Femur (tissue), 1 donor: ENCODE measurements at places on chromosomes 11 and 22.
A peak's percentile ranks its signal among the peaks of the same experiment; 100 is the strongest.

DNA sequence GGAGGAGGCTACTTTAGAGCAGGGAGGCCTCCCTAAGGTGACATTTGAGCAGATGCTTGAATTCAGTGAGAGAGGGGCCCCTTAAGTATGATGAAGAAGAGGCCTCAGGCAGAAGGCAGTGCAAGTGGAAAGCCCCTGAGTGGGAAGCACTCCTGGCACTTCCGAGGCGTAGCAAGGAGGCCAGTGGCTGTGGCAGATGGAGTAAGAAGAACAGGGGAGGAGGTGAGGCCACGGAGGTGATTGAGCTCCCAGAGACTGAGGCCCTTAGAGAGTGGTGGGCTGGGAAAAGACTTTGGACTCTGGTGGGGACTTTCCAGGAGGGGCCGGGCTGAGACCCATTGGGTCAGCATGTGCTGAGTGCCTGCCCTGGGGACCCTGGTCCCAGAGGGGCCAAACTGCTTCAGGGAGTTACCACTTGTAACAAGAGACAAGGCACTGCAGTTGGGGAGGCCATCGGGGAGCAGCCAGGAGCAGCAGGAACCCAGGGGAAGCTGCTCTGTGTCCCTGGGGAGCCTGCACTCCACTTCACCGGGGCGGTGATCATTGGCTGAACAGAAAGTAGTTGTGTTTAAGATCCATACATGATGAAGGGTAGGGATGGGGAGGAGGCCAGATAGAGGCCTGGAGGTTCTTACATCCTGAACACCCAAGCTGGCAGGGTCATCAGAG is 2.5 kb upstream of the CENPM start:
- no peak for DNase-seq

- no peak for DNase-seq
Observed at GRCh38 chr11:44977493-44977984, 26.9 kb upstream of the TP53I11 start.

- DNase-seq: no peak
Observed at GRCh38 chr22:23884140-23884539, 10.0 kb upstream of the MIF start.

DNA sequence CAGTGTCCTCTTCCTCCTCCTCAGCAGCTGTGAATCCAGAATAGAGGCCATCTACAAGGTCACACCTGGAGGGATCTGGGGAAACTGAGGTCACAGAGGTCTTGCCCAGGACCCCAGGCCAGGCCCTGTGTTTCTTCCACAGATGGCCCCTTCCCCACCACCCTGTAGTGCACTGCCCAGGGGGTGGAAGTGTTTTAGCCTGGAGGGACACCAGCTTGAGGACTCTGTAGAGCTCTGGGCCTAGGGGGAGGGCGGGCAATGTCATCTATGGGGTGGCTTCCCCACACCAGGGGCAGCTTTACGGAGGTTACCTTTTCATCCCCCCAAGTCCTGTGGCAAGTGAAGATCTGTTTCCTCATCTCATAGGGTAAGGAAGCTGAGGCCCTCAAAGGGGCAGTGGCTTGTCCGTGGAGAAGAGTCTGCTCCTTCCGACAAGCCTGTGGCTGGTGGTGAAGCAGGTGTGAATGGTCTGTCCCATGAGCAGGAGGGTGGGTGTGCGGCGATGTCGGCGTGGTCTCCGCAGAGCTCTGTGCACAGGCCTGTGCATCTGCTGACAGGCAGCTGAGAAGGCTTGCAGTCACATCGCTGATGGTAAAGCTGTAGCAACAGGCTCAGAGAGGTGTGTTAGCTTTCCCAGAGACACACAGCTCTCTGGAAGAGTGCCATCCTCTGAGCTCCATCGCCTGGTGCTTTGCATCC is 74.1 kb upstream of the WNT7B start:
- peak; percentile 15 for DNase-seq

DNA sequence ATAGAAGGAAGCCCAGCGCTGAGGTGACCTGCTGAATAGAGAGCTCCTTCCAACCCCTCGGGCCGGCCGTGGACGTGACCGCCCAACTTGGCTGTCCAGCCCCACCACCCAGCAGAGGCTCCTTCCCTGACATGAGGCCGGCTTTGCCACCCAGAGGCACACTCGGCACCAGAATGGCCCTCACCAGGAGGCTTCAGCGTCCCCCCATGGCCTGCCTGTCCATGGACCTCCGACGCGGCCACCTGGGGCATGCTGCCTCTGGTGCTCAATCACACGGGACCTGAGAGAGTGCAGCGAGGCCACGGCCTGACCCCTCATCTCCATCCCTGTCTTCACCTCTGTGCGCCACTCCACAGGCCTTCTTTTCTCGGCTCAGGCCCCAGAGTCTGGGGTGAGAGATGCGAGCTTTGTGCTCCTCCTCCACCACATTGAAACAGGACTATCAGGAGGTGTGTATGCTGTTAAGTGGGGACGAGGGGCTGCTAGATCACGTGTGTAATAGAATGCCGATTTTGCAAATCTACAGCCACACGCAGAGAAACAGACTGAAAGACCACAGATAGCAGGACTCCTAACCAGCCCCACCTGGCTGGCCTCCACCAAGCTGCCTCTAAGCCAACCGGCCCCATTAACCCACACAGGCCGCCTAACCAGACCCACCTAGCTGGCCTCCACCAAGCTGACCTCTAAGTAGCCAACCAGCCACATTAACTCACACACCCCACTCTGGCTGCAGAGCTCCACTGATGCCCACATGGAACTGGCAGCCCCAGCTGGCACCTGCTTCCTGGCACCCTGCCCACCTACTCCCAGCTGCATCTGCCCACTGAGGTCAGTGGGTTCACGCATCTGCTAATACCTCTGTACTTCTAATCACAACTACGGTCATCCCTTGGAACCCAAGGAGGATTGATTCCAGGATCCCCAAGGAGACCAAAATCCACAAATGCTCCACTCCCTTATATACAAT is 20.7 kb downstream of the LINC01488 start:
- no peak for DNase-seq

DNA sequence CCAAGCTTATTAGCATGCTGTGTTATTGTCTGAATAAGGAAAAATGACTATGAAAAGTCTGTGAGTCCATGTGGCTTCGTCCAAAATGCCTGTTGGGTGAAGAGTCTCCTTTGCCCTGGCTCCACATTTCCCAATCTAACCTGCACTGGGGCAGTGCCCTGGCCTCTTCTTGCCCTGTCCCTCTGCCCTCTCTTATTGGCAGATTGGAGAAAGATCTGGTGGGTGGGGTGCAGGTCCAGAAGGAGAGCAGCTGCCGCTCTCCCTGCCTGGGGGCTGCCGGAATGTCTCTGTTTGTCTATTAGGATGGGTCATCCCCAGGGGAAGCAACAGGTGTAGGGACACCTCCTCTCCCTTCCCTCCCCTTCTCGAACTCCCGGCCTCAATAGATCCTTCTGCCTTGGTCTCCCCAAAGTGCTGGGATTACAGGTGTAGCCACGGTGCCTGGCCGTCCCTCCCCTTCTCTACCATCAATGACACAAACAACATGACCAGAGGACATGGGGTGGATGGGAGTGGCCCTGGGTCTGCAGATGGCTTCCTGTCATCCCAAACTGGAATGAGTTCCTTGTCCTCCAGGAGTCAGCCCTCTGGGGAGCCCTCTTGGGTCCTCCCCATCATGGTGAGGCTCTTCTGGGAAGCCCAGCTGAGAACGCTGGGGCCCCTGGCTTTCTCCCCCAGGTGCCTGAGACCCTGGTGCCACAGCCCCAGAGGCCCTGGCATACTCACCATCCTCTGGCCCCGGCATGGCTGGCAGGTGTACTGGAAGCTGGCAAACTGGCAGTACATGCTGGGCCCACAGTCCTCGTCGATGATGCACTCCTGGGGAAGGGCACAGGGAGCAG is 40.5 kb downstream of the DKK3 start:
- no peak for DNase-seq

DNA sequence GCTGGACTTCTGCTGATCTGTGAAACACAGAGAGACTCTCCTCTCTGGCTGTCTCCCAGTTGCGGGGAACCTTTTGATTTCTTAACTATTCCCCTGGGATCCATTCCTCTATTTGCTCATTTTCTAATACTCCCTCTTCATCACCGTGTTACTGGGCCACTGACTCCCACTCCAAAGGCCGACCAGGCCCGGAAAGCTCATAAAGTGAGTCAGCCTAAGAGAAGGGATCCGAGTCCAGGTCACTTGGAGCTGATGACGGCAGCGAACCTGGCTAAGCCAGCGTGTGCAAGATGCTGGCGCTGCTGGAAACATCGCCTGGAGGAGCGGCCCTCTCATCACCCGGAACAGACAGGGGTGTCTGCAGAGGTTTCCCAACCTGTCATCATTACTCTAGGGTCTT is 112.8 kb downstream of the FBXO7 start:
- no peak for DNase-seq

DNA sequence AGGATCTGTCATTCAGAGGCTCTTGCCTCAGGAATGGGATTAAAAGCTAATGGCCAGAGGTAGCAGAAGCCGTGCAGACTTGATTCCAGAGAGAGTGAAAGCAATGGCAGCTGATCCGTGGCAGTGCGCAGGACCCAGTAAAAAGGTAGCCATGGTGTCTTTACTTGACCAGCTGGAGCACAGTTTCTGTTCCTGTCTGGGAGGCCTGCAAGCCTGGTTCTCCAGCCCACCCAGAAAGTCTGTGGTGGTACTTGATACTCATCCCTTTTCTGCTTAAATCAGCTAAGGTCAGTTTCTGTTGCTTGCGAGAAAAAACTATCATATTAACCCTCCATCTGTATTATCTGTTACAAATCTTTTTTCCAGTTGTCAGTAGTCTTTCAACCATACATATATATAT is 86.7 kb downstream of the RPS6KA4 start:
- no peak for DNase-seq

DNA sequence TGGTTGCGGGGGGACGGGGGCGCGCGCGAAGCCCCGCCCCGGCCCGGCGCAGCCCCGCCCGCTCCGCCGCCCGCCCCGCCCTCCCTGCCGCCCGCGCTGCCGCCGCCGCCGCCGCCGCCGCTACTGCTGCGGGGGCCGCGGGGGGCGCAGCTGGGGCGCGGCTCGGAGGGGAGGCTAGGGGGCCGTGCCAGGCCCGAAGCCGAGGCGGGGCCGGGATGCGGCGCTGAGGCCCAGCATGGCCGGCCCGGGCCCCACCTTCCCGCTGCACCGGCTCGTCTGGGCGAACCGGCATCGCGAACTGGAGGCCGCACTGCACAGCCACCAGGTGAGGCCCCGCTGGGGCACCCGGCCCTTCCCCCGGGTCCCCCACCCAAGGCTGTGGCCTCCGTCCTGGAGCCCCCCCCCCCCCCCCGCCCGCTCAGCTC is at the start of gene ANKRD13D:
Gene ANKRD13D (plus strand): TSS at position 78 of the 425 bp plus-strand sequence. CDS start 158 bp downstream, at position 236.
- no peak for DNase-seq
